ENCODE measurements at places on chromosomes 3 and 15.

DNA sequence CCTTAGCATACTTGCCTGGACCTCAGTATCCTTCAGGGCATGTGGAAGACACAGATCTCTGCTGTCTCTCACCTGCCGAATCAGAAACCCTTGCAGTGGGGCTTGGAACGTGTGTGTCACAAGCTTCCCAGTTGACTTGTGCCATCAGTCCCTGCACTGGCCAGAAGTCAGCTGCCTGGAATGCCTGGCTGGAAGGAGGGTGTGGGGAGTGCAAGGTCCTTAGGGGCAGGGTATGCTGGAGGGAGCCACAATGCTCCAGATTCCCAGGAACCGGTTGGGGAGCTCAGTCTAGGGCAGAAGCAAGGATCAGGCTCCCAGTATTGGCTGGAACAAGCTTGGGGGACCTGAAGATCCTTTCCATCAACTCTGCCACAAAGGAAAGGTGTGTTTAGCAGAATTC, 27.1 kb downstream of the SPSB4 start:
- DNase-seq: no peak

DNA sequence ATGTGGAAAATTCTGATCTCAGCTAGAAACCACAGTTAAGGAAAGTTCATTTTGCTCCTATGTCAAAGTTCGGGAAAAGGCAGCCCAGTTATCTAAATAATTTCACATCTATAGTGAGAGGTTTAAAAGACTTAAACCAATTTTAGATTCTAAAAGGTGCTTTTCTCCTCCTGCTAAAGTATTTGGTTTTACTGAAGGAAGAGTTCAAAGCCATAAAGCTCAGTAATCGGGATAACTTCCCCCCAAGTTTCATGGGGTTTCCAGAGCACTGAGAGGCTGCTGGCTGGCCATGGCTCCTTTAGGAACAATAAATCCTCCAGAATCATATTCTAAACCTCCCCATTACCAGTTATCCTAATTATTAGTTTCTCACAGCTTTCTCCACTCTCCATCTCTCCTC, 38.2 kb downstream of the ZIC4 start:
- DNase-seq: no peak

GRCh38 chr3:188661806-188662205, 507.8 kb downstream of the LPP start:
- no peak for DNase-seq

GRCh38 chr15:93111451-93111850, 22.4 kb upstream of the RGMA start:
- DNase-seq: no peak

DNA sequence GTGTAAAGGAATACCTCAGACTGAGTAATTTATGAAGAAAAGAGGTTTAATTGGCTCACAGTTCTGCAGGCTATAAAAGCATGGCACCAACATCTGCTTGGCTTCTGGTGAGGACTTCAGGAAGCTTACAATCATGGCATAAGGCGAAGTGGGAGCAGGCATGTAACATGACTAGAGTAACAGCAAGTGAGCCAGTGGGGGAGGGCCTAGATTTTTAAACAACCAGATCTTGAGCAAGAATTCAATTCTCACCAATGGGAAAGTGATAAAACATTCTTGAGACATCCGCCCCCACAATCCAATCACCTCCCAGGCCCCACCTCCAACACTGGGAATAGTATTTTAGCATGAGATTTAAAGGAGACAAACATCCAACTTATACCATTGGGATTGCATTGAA, 44.2 kb upstream of the BCL2A1 start:
- DNase-seq: no peak

- DNase-seq: no peak
Measured at GRCh38 chr15:100902436-100903167, 16.6 kb upstream of the LRRK1 start.

DNA sequence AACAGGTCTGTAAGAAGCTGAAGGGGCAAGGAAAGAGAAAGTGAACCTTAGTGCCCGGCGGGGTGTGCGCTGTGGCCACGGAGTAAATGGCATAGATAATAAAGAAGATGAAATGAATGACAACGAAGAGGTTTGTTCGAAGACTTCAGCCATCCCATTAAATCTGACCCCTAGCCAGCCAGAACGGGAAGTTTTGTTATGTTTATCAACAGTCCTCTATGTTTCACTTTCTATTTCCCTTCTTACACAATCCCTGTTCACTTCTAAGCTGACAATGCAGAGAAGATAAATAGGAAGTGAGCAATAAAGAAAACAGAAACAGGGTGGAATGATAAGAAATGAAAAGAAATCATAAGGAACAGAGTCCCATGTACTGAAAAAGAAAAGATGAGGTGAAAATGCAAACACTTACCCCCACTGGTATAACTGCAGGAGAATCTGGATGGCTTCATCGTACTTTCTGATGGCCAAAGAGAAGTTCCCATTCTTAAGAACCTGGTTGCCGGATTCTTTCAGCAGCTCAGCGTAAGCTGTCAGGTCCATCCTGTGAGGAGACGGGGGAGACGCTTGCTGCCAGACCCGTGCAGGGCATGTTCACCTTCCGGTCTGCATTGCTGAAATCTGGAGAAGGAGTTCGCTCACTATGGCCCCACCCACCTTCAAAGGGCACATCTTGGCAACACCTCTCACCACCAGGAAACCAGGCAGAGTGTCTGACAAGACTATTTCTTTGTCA, 36.8 kb downstream of the TRANK1 start:
- DNase-seq: no peak

- peak; percentile 72 for DNase-seq
Measured at GRCh38 chr15:59997070-59997701, 6.9 kb upstream of the FOXB1 start.

GRCh38 chr3:184359610-184360009, 1.8 kb downstream of the CLCN2 start:
- no peak for DNase-seq

- DNase-seq: no peak
Measured at GRCh38 chr15:62150445-62150844, 14.6 kb downstream of the C2CD4B start.

GRCh38 chr3:18423401-18424212, 1.5 kb downstream of the SATB1 start:
- DNase-seq: peak; percentile 68

- no peak for DNase-seq
Measured at GRCh38 chr3:39125841-39126500, 18.5 kb downstream of the TTC21A start.

DNA sequence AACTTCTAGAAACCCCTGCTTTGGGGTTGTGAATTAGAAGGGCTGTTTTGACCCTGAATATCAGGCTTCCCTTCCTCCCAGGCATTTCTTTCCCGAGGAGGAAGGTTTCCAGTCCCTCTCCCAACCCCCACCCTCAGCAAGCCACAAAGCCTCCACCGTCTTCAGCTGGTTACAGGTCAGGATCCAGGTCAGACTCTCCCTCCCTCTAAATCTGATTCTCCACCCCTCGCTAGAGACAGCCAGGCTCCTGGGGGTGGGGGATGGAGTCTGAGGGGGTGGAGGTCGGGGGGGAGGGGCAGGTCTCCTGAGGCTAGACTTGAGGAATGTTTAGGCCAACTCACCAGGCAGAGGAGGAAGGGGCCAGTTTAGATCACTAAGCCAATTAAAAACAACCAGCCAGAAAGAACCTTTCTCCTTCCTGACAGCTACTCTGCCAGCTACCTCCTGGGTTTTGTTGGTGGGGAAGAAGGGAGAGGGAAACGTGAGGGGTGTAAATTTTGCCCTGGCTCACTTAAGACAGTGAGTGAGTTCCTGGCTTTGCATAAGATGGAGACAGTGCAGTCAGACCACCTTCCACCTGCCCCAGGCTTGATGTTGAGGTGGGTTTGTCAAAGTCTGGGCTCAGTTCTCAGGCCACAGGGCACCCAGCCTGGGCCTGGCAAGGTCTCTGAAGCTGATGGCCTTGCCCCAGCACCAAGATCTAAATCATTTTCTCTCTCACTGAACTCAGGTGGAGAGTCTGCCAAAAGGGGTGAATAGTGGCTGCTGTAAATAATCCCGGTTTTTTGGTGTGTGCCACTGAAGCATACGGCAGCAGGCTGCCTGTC, 19.5 kb downstream of the BMF start:
- DNase-seq: peak; percentile 55

Data from HAP-1 (cell line).